ENCODE measurements at places on chromosomes 5 and 9.

DNA sequence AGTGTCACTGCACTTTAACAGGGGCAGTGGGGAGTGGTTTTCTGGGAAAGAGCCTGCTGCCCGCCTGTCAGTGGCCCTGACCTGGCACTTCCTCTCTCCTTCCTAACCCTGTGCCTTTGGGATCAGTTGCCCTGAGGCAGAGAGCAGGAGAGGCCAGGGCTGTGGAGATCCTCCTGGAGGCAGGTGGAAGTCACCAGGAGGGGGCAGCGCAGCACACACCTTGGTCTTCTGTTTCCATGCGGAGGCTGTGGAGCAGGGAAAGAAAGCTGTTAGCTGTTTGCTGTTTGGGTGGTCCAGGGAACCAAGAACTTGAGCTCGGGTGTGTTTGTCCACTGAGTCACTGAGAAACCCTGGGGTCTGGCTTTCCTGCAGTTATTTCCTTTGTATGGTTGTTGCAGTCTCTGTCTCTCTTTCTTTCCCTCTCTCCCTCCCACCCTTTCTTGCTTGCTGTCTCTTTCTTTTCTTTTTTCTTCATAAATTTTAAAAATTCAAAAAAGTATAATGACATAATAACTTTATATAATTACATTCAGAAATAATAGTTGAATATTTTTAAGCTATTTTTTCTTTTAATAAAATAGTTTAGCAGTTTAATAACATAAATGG, 28.1 kb downstream of the NTRK2 start:
- peak; percentile 82 for DNase-seq

DNA sequence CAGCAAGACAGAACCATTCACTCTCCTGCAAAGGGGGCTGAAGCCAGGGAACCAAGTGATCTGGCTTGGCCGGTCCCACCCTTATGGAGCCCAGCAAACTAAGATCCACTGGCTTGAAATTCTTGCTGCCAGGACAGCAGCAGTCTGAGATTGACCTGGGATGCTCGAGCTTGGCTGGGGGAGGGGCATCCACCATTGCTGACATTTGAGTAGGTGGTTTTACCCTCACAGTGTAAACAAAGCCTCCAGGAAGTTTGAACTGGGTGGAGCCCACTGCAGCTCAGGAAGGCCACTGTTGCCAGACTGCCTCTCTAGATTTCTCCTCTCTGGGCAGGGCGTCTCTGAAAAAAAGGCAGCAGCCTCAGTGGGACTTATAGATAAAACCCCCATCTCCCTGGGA, 60.5 kb downstream of the TNFSF8 start:
- DNase-seq: no peak

- peak; percentile 24 for DNase-seq
Measured at GRCh38 chr5:128304088-128304487, 220.5 kb downstream of the SLC12A2 start.

GRCh38 chr9:99377790-99378775, 156.0 kb downstream of the SEC61B start:
- peak; percentile 19 for DNase-seq

- DNase-seq: peak; percentile 69
Measured at GRCh38 chr9:113868501-113868900, 7.6 kb upstream of the ZNF618 start.

GRCh38 chr5:77957516-77957915, 181.4 kb upstream of the TBCA start:
- DNase-seq: no peak

GRCh38 chr5:170475294-170476000, 28.4 kb upstream of the KCNIP1 start:
- DNase-seq: no peak

DNA sequence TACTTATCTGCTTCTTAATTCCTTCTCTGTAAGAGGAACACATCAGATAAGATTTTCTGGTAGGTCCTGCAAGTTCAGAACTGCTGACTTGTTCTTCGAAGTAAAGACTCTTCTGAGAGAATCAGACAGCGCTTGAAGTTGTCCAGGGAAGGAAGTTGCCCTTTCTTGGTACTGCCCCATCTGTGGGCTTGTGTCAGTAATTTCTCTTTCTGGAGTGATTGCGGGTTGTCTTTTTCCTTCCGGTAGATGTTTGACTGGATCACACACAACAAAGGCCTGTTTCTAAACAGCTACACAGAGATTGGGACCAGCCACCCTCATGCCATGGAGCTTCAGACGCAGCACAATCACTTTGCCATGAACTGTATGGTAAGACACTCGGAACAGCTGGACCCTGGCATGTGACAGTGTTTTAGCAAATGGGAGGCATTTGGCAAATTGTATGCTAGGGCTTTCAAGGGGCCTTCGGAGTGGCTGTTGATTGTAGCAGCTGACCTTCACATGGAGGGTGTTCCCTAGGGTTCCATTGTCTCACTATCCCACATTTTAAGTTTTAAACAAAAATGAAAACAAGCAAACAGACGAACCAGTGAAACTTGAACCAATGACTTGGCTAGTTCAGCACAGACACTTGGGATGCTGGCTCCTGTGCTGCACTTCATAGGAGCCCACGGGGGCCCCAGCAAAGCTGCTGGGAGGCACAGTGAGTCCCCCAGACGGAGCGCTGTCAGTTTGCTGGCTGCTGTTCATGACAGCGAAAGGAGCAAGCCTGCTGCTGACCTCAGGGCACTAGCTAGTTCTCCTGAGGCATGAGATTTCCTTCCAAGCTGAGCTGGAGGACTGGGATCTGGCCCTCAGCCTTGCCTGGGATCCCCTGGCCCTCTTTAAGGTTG, 149.9 kb downstream of the TRIO start:
- DNase-seq: no peak

- peak; percentile 48 for DNase-seq
Measured at GRCh38 chr5:149445739-149446369, 66.8 kb upstream of the IL17B start.
